ENCODE measurements at places on chromosomes 16 and 17.

DNA sequence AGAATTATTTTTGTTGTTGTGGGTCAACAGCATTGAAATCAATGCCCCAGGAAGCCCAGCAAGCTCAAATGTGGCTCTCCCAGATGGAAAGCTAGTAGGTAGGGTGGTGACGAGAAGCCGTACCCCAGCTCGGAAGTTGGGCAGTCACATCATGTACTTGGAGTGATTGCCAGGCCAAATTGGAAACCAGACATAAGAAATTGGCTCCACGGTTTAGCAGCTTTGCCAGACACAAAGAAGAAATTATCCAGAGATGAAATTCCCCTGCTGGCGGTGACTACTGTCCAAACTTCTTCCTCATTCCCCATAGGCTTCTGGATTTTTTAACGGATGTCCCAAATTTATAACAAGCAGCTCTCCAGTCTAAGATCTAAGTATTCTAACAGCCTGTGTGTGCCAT is 95.9 kb downstream of the OR1D5 start:
- no peak for DNase-seq

DNA sequence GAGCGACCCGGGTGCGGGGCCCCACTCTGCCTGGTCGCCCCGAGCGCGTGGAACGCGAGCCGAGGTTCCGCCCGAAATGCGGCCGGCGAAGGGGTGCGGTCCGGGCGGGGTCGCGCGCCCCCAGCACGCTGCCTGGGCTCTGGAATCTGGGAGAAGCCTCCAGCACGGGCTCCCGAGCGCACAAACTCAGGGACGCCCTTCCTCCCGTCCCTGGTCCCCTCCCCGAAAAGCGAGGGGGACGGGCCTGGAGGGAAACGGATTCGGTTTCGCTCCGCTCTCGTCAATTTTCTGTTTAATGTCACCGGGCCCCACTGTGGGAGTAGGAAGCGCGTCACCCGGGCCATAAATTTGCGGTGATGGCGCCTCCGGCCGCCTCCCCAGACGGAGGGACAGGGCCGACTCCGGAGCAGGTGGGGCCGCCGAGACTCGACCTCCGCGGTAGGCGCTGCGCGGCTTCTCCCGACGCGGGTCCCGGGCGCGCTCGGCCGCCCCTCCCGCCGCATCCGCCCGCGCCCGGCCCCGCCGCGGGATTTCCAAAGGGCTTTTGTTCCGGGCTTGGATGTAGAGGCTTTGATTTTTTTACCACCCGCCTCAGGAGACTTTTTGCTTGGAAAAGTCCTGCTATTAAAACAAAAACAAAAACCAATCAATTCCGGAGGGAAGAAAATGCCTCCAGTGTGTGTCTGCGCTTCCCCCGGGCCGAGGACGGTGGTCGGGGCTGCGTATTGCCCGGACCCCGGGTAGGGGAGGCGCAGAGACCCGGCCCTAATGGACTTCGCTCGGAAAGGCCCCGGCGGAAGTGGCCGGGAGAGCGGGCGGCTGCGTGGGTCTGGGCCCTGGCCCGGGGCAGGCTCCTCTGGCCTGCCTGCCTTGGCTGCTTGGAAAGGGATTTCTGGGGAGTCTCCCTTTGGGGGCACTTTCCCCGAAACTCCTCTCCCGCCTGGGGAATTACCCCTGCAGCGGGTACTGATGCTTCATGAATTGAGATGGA is 7.9 kb upstream of the BAHCC1 start:
- DNase-seq = no peak

- no peak for DNase-seq
Measured at GRCh38 chr16:48131201-48131935, 24.4 kb downstream of the ABCC12 start.

GRCh38 chr17:34199932-34200534 is 55.1 kb upstream of the CCL2 start:
- peak; percentile 31 for DNase-seq

GRCh38 chr16:8258523-8258922 is 331.8 kb downstream of the TMEM114 start:
- no peak for DNase-seq

- no peak for DNase-seq
Measured at GRCh38 chr16:69858191-69859104, 92.7 kb upstream of the CLEC18A start.

- DNase-seq = no peak
Measured at GRCh38 chr16:84465154-84465553, 39.3 kb downstream of the MEAK7 start.

DNA sequence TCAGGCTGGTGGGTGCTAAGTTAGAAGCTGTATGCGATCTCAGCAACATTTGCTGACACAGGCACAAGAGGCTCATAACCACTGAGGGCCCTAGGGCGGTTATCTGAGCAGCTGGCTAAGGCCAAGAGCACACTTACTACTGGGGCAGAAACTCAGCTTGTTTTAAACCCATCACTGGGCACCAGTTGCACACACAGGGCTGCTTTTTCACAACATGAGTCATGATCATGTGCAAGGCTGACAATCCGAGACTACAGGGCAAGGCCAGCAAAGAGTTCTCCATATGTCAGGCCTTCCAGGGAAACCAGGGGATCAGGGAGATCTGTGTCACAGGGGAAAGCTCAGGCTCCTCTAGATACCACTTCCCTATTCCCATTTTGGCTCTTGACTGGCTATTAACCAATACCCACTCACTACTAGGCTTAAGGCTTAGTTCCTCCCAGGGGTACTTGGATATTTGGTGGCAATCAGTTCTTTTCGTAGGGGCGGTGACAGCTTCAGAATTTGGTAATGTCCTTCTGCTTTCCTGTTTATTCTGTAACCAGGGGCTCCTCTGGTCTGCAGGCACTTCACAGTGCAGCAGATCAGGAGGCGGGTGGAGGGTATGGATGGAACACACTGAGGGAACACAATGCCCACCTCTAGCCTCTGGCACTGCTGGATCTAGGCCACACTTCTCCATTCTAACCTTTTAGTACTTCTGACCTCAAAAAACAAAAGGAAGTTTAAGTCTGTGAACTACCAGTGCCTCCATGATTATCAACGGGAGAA is 44.9 kb upstream of the ERN1 start:
- DNase-seq = no peak
